ENCODE measurements at places on chromosomes 1 and 21.

GRCh38 chr1:228978484-228979324 lies 243.4 kb downstream of the RHOU start:
- no peak for DNase-seq

DNA sequence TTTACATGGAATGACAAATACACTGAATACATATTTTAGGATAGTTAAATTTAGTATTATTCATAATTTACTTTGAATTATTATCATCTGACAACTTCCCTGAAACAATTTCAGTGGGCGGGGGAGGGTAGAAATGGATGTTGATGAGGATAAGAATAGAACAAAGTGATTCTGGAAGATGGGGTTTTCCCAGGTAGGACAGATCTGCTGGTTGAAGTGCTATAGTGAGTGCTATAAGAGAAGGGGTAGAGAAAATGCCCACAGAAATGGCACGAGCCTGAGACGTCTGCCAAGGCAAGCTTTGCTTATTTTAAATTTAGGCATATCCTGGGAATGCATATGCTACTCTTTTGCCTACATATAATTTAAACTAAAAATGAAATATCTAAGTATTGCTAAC lies 3.2 kb downstream of the CFH start:
- no peak for DNase-seq

- DNase-seq = no peak
Measured at GRCh38 chr1:2945821-2946231, 75.4 kb upstream of the ACTRT2 start.

GRCh38 chr1:100861379-100861778 lies 33.3 kb downstream of the EXTL2 start:
- no peak for DNase-seq

DNA sequence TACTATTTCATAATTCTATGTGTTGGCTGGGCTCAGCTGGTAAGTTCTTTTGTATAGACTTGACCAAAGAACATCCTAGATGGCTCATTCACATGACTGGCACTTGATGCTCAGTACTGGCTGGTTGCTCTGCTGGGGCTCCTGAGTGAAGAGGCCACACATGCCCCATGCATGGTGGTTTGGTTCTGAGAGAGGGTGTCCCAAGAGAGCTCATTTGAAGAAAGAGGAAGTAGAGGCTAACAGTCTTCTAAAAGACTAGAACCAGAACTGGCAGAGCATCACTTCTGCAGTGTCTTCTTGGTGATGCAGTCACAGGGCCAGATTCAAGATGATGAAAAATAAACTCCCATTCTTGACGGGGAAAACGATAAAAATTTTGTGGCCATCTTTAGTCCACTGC lies 5.2 kb upstream of the BACH1 start:
- DNase-seq = no peak

DNA sequence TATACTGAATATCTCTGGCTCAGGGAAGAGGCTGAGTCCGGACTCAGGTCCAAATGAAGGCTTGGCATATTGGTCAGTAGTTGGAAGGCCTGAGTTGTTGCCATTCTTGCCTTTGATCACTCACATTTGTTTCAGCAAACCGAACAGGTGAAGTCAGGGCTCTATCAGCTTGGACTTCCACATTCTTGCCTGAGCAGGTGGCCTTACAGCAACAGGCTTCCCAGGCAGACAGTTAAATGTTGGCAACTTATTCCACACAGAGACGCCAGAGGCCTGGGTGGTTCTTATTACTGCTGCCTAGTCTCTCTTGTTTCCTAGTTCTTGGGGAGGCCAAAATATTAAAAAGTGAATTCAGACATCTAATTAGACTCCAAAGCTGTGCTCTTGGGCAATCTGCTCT lies 36.6 kb downstream of the XCL2 start:
- DNase-seq = no peak

DNA sequence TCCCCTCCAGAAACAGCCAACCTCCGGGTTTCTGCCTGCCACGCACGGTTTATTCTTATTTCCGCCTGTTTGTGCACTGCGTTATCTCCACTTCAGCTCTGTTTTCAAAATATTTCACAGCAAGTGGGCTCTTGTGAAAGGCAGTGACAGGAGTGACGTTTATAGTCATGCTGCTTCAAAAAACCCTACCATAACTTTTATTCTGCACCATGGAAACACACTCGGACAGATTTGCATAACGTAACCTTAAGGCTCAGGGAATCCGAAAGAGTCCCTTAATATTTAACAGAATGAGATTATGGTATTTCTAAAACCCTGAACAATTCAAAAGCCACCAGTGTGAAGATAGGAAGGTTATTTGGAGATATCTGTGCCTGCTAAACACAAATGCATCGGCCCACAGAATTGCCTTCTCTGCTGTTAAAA lies 782 bp upstream of the SDE2 start:
- no peak for DNase-seq

DNA sequence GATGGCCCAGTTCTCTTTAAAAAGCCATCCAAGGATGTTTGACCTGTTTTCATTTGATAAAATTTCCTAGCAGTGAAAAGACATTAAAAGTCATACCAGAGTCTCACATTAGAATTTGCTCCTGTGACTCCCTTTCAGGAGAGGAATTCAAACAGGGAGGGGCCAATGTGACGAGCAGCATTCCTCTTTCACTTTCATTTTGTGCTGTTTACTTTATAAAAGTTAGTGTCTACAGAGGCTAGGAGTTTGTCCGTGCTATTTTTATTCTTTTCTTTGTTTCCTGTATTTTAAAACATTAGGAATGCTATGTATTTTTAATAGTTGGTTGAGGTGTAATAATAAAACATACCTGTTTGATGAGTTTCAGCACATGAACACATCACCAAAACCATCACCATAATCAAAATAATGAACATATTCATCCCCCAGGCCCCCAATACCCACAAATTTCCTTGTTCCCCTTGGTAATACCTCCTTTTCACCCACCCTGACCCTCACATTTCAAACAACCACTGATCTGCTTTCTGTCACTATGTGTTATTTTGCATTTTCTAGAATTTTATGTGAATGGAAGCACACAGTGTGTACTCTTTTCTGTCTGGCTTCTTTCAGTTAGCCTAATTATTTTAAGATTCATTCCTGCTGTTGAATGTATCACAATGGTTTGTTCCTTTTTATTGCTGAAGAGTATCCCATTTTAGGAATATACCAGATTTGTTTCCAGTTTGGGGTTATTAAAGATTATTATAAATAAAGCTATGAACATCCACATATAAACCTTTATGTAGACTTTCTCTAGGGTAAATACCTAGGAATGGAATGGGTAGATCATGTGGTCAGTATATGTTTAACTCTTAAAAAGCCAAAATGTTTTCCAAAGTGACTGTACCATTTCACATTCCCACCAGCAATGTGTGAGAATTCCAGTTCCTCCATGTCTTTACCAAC lies 129.5 kb downstream of the TENT5C start:
- DNase-seq = peak; percentile 68

- no peak for DNase-seq
Measured at GRCh38 chr1:182910143-182910542, 42.8 kb downstream of the SHCBP1L start.

- DNase-seq = no peak
Measured at GRCh38 chr1:231093156-231093922, 53.3 kb upstream of the FAM89A start.

- DNase-seq = no peak
Measured at GRCh38 chr1:169786974-169787373, 7.7 kb downstream of the METTL18 start.
